ENCODE measurements at places on chromosomes 1 and 21.
A peak's percentile ranks its signal among the peaks of the same experiment; 100 is the strongest.

DNA sequence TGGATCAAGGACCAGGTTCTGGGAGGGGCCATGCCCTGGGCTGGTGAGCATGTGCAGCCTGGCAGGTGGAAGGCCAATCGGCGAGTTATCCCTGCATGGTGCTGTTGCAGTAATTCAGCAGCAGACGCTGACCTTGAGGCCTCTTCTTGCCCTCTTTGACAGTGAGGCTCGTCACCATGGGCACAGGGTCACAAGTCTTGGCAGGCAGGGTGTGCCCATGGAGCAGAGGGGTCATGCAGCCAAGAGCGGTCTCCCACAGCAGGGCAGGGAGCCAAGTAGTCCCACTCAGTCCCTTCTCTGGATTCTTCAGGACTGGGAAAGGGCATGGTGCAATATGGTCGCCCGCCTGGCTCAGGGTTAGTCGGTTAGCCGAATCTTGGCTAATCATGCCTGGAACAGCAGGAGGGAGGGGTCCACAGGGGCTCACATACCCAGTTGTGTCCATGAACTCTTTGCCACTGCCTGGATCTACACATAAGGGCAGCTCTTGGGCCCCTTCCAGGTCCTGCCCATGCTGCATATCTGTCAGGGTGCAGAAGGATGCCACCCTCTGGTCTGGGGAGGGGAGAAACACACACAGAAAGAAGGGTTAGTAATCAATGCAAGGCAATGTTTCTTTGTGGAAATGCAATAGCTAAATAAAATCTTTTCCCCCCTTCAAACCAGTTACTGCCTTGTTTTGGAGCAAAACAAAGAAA lies 226.8 kb downstream of the SIPA1L2 start:
- no peak for DNase-seq

- DNase-seq = no peak
Observed at GRCh38 chr1:10108948-10109708, 76.4 kb downstream of the UBE4B start.

DNA sequence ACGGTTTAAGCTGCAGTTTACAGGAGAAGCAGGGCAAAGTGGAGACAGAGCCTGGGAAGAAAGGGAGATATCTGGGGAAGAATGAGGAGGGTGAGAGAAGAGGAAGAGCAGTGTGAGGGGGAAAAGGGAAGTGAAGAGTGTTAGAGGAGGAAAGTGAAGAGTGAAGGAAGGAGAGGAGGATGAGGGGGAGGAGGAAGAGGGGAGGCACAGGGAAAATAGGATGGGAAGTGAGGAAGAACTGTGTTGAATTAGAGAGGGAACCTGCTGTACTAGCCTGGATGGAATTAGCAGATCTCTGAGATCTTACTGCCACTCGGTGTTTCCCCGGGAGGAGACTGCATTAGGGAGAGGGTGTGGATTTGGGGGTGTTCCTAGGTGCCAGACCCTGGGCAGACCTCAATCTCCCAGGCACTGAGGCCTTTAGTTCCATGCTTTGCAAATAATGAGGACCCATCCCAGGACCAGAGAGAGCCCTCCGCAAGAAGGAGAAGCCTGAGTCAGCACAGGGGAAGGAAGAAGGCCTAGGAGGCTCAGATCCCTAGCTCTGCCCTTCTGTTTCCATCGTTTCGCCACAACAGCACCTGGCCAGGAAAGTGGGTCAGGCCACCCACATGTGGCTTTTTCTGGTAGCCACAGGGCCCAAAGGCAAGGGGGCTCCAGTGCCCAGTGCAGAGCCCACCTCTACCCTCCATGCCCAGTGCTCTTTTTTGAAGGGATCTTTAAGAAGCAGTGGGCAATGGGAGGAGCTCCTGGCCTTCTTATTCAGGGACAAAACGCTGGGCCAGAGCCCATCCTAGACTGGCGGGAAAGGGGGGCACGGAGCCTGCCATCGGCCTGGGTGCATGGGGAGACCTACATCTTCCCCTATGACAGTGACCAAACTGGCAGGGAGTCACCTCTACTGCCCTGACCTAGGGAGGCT lies 2.0 kb downstream of the LRRN2 start:
- no peak for DNase-seq

GRCh38 chr1:200380589-200381021 lies 29.2 kb downstream of the ZNF281 start:
- DNase-seq = no peak

GRCh38 chr1:12275370-12275769 lies 45.5 kb downstream of the VPS13D start:
- peak; percentile 2 for DNase-seq

GRCh38 chr1:941588-942383 lies 17.3 kb downstream of the NOC2L start:
- DNase-seq = no peak

All from stimulated activated CD8-positive, alpha-beta memory T cell treated with anti-CD3 and anti-CD28 coated beads, Interleukin-15, amount 100 ng/mL, for 24 hours (primary cell).